Activated CD8-positive, alpha-beta memory T cell treated with anti-CD3 and anti-CD28 coated beads, Interleukin-2, amount 10 ng/mL, durations not matched to agents 7 days and 5 days (primary cell): ENCODE measurements at places on chromosomes 5 and 9.

- DNase-seq: no peak
Measured at GRCh38 chr5:59097712-59098111, 514.8 kb downstream of the RAB3C start.

GRCh38 chr9:124285903-124286291, 28.1 kb downstream of the NEK6 start:
- DNase-seq: peak; percentile 81

GRCh38 chr9:116230051-116230632, 76.6 kb downstream of the PAPPA start:
- DNase-seq: no peak

DNA sequence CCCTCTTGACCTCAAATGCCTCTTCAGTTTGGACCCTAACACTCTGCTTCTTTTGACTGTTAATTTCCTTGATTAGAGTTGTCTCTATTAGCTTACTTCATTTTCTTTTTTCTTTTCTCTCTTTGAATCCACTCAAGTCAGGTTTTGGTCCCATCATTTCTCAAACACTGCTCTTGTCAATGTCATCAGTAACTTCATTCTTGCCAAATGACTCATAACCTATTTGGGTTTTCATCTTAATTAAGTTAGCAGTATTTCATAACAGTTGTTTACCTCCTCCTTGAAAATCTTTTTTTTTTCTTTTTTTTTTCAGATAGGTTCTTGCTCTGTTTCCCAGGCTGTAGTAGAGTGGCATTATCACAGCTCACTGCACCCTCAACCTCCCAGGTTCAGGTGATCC, 119.6 kb downstream of the PARP8 start:
- DNase-seq: no peak

GRCh38 chr5:8807636-8808035, 738.2 kb downstream of the SEMA5A start:
- DNase-seq: no peak

DNA sequence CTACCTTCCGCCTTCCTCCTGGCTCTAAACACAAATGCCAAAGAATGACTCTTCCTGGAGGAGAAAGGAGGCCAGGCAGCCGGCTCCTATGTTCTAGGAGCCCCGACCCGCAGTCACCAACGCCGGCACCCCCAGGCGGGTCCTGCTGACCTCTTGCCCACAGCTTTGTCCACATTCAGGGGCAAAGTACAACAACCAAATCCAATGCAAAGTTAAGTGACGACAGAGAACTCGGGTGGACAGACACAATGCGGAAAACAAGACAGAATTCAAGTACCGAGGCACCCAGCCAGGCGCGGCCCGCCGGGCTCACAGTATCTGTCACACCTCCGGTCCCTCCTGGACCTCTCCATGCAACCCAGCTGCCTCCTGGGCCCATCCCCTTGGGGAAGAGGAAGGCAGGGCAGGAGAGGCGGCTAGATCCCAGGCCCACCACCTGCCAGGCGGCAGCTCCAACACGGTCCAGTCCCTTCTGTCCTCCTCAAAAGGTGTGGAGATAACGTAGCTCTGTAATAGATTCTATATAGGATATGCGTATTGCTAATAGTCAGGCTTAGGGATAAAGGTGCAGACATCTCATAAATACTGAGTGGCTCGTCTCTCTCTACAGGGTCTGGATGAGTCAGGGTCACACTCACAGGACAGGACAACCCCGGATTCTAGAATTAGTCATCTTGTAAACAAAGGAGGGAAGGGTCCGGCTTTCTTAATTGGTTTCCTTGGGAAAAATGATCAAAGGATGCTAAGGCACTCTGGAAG, 46.9 kb upstream of the UBAC1 start:
- DNase-seq: no peak

GRCh38 chr5:82817897-82818676, 259.1 kb downstream of the TMEM167A start:
- DNase-seq: no peak

- DNase-seq: no peak
Measured at GRCh38 chr5:143874312-143874711, 62.4 kb downstream of the HMHB1 start.

GRCh38 chr5:139657363-139658321, 9.5 kb downstream of the CXXC5 start:
- no peak for DNase-seq

DNA sequence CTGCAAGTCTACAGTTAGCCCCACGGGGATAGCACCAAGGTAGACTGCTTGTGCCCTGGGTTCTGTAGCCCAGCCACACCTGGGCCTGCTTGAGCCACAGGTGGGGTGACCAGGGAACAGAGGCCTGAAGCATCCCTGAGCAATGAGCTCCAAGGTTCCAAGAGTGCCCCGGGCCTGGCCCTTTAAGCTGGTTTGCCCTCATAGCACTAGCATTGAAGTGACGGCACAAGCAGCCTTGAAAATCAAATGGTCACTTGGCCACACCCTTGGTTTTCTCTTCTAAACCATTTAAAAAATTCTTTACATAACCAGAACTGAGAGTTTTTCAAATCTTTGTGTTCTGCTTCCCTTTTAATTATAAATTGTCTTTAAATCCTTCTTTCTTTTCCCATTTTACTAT, 24.7 kb downstream of the FBXO10 start:
- DNase-seq: no peak

DNA sequence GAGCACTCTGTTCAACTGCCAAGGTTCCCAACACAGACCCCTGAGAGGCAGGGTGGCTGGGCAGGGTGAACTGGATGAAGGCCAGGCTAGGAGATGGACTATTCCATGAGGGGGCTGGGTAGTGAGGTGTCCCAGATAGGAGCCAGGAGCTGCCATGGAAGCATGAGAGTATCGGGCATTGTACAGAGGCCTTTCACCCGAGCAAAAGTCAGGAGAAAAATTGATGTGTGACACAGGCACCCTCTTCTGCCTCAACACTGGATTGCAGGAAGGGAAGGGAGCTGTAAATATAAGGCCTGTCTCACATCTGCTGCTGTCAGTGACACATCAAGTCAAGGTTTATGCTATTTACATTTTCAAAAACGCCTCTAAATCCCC, 74.6 kb downstream of the UBAP1 start:
- DNase-seq: no peak

- no peak for DNase-seq
Measured at GRCh38 chr9:81847181-81847915, 80.9 kb upstream of the SPATA31D4 start.

GRCh38 chr9:110626101-110626829, 42.3 kb upstream of the MUSK start:
- DNase-seq: no peak

GRCh38 chr9:135920973-135921585, 13.7 kb upstream of the CAMSAP1 start:
- DNase-seq: no peak

DNA sequence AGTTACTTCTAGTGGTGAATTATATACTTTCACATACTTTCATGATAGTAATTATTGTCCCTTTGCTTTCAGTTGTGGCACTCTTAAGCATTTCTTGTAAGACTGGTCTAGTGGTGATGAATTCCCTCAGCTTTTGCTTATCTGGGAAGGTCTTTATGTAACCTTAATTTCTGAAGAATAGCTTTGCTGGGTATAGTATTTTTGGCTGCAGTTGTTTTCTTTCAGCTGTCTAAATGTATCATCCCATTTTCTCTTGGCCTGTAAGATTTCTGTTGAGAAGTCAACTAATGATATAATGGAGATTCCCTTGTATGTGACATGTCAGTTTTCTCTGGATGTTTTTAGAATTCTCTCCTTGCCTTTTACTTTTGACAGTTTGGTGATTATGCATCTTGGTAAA, 41.0 kb downstream of the TMEM38B start:
- DNase-seq: no peak

- DNase-seq: no peak
Measured at GRCh38 chr5:176697934-176698538, 50.8 kb downstream of the TSPAN17 start.

DNA sequence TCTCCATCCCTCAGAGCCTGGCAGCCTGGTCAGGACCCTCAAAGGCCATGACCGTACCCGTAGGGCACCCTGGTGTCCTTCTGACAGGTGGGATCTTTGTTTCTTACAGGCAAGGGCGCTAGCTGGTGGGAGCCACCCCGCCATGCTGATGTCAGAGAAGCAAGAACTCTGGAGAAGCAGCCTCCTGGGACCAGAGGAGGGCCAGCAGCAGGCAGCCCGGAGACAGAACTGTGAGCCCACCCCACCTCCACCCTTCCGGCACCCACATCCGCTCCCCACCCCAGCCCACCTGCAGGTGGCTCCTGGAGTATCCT, 42.2 kb upstream of the IL17B start:
- DNase-seq: no peak

- no peak for DNase-seq
Measured at GRCh38 chr5:69295088-69295754, 37.4 kb downstream of the CCDC125 start.

- DNase-seq: no peak
Measured at GRCh38 chr5:39750661-39751060, 325.9 kb upstream of the DAB2 start.

GRCh38 chr5:43348207-43348606, 35.0 kb upstream of the HMGCS1 start:
- DNase-seq: no peak

- no peak for DNase-seq
Measured at GRCh38 chr5:124162767-124163532, 583.5 kb downstream of the ZNF608 start.

- no peak for DNase-seq
Measured at GRCh38 chr5:168585119-168585856, 6.1 kb upstream of the PANK3 start.

DNA sequence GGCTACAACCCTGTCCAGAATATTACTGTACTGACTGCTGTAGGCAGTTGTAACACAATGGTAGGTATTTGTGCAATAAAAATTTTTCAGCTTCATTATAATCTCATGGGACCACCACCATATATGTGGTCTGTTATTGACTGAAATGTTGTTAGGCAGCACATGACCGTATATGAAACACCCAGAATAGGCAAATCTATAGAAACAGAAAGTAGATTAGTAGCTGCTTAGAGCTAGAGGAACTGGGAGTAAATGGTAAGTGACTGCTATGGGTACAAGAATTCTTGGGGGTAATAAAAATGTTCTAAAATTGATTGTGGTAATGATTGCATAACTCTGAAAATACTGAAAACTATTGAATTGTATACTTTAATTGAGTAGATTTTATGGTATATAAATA, 185.7 kb downstream of the ESM1 start:
- no peak for DNase-seq

DNA sequence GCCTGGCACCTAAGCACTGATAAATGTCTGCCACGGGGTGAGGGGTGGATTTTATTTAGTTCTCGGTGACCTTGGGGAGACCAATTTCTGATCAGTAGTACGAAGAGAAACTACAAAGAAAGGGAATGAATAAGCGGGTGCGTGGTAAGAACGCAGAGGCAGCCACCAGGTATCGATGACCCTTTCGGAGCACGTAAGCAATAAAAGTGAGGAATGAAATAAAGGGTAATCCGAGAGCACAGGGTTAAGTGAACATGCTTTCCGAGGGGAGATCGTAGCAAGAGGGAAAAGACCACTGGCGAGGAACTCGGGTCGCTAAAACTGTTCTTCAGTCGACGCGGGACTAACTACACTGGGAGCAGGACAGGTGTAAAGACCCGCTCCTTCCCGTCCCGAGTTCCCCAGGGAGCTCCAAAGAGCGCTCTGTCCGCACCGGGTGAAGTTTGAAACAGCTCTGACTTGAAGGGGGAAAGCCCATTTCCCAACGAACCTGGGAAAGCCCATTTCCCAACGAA, 1.1 kb downstream of the ELOVL7 start:
- DNase-seq: no peak

- no peak for DNase-seq
Measured at GRCh38 chr5:107955321-107955720, 284.6 kb upstream of the EFNA5 start.

DNA sequence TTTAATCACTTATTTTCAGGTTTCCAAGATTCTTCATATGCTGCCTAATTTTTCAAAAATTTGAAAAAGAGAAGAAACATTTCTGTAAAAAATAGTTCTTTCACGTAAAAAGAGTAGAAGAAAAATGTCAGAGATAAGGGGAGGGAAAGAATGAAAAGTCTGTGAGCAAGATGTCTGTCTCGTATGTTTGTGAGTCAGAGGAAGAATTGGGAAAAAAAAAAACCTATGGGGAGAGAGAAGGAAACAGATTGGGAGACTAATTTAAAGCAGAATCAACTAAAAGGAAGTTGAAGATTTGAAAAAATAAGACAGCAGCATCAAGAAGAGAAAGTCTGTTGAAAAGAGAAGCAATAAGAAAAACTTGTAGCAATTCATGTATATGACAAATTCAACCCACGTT, 456.3 kb downstream of the HINT1 start:
- no peak for DNase-seq

DNA sequence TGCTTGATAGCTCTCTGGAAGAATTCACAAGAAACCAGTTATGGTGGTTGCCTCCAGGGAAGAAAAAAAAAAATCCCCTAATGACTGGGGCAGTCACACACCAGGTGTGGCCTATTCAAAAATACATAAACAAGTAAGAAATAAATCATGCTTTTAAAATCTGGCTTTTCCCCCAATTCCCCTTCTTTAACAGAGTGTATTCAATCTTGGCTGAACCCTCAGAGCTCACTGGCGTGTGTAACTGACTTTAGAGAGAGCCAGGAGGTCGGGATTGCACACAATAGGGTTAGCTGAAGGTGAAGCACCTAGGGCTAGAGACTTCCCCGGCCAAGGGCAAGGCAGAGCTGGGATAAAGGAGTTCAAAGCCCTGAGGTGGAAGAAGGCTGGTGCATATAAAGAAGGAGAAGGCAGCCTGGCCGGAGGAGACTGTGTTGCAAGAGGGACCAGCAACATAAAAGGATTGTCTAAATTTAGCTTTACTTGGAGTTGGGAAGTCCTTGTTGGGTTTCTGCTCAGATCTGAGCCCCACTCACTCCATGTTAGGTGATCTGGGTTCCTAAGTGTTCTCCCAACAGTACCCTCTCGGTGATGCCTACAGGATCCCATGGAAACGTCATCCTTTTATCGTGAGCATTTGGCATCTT, 19.7 kb downstream of the FNBP1 start:
- DNase-seq: no peak

- no peak for DNase-seq
Measured at GRCh38 chr9:22142671-22143070, 133.6 kb upstream of the CDKN2B start.

DNA sequence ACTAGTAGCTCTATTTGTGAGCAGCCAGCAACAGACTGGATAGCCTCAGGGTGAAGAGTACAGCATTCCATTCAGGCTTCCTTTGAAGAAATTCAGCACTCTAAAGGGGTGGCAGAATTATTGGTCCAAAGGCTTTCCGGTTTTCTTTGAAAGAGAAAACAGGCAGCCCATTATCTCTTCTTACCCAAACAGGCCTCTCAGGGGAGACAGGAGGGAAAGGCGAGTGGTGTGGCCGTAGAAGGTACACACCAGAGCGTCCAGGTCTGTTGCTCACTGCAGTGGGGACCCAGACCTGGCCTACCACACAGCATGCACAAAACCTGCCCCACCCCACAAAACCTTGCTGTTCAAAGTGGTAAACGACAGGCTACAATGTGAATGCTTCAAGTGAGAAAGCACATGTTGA, 83.3 kb downstream of the ZNF608 start:
- no peak for DNase-seq

DNA sequence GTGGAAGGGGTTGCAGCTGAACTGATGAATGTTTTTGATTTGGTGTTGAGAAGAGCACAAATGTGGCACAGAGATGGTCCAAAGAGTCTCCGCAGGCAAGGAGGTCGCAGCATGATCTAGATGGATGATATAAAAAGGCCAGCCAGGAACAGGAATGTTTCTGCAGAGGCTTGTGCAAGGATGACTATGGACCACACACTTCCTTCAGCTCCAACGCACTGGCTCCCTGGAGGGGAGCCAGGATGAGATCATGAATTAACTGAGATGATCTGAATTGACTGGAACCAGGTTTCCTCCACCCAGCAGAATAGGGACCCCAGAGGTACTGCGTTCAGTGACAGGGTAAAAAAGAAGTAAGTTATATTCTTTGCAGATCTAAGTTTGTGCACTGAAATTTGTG, 89.0 kb downstream of the ARSB start:
- no peak for DNase-seq
